ENCODE measurements at places on chromosomes 11 and 22.

DNA sequence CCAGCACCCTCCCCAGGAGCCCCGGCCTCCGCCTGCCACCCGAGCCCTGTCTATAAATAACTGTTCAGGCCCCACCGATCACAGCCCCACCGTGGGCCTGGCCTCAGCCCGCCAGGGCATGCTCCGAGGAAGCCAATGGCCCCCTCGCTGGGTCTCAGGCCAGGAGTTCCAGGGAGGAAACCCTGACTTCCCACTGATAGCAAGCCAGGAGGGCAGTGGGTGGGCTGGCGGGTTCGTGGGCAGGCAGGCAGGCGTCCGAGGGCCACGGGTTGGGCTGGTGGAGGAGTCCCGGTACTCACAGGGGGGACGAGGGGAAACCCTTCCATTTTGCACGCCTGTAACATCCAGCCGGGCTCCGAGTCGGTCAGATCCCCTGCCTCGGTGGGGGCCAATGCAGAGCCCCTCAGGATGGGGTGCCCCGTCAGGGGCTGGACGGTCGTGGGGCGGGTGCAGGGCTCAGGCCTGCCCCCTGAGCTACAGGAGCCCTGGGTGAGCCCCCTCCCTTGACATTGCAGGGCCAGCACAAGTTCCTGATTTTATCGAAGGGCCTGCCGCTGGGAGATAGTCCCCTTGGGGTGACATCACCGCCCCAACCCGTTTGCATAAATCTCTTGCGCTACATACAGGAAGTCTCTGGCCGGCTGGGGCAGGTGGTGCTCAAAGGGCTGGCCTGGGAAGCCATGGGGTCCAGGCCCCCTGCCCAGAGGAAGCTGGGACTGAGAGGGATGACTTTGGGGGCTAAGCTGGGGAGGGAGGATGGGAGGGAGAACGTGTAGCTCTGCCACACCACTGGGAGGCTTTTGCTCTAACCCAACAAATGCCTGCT lies at the start of gene SPI1:
Gene SPI1, minus strand, starts transcription at position 538 of the 826 bp plus-strand sequence. Its CDS starts 194 bp downstream, at position 344.
- DNase-seq, result no peak

- DNase-seq, result no peak
Observed at GRCh38 chr11:78080818-78081495, 1.3 kb upstream of the NDUFC2 start.

- DNase-seq, result no peak
Observed at GRCh38 chr11:125433454-125434121, 62.5 kb downstream of the FEZ1 start.

DNA sequence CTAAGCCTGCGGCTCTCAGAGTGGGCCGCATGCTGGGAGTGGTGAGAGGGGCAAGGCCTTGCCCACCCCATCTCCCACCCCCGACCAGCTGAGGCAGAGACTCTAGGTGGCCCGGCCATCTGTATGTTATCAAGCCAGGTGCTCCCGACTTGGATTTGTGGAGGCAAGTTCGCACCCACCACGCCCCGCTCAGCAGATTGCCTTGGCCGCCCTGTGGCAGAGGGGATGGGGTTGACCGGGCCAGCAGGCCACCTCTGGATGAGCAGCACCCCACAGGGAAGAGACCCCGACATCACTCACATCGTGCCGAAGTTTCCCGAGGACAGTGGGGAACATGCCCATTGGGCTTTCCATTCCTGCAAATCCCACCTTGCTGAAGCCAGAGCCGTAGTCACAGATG lies 40.8 kb downstream of the DHCR7 start:
- no peak for DNase-seq

DNA sequence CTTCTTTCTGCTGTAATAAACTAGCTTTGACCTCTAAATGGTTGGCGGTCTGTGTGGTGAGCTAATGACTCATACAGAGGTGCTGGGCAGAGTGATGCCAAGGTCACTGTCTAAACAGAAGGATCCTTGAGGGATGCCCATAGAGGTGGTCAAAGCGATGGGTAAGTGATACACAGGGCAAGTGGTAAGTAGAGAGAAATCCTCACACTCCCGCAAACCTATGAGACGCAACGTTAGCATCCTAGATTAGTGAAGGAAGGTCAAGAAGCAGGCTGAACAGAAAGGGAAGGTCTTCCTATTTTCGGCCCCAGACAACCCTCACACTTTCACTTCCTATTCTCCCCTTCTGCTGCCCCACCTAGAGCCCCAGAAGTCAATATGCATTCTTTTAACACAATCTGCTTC lies 65.6 kb upstream of the SESN3 start:
- DNase-seq, result no peak

DNA sequence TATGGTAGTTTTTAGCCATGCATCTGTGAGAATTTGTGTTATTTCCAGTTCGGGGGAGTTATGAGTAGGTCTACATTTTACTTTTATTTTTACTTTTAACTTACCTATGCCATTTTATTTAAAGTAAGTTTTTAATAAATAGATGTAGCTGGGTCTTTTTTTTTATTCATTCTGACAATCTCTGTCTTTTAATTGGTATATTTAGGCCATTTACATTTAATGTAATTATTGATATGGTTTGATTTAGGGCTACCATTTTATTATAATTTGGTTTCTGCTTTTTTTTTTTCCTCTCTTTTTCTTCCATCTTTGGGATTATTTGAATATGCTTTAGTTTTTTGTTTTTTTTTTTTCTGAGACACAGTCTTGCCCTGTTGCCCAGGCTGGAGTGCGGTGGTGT lies 1.9 kb downstream of the SWAP70 start:
- no peak for DNase-seq

- no peak for DNase-seq
Observed at GRCh38 chr11:66119348-66120133, 49.5 kb downstream of the PACS1 start.

DNA sequence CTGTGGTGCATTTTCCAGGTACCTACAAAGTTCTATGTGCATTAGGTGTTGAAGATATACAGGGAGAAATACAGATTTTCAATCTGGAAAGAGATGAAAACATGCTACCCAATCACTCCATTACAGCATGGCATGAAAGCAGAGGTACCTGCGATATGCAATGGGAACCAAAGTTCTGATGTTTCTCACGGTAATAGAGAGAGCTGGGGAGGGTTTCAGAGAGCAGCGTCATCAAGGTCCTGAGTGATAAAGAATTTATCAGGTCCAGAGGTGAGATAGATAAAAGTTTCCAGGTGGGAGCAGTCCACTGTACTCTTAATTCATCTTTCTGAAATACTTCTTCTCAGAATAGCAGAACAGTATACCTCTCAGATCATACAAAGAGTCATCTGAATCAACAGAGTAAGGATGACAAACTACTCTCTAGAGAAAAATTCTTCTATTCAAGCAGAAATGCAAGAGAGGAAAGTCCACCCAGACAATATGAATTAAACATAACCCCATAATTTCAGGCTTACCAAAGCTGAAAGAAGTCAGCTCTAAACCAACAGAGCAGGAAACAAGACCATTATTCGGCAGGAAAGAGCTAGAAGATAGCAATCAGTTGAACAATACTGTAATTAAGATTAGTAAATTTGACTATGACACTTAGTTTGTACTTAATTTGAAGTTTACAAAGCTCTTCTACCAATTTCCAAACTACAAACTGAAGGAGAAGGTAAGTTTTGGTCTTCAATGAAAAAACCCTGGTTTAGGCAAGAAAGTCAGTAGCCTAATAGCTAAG lies 12.8 kb downstream of the CTSC start:
- DNase-seq, result no peak

- no peak for DNase-seq
Observed at GRCh38 chr11:61083601-61084147, 18.6 kb upstream of the CD5 start.

GRCh38 chr11:14905104-14906033 lies 13.3 kb upstream of the CYP2R1 start:
- DNase-seq, result no peak

GRCh38 chr11:47411884-47412746 lies 3.7 kb downstream of the SLC39A13 start:
- no peak for DNase-seq

DNA sequence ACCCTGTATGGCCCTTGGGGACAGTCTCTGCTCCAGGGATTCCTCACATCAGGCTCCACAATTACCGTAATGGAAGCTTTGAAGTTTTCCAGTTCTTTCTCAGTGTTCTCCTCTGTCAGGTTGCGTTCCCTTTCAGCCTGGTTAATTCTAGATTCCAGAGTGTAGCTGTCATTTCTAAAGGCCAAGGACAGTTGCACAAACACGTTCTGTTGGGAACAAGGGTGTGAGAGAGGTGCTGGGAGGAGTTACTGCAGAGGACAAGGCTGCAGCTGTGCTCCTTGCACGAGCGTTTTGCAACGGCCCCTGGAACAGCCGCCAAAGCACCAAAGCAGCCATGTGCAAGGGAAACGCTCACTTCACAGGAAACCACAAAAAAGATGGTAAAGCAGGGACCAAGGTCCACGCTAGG lies 35.9 kb upstream of the LYVE1 start:
- no peak for DNase-seq

- DNase-seq, result no peak
Observed at GRCh38 chr11:65641297-65642013, 3.6 kb downstream of the SIPA1 start.

DNA sequence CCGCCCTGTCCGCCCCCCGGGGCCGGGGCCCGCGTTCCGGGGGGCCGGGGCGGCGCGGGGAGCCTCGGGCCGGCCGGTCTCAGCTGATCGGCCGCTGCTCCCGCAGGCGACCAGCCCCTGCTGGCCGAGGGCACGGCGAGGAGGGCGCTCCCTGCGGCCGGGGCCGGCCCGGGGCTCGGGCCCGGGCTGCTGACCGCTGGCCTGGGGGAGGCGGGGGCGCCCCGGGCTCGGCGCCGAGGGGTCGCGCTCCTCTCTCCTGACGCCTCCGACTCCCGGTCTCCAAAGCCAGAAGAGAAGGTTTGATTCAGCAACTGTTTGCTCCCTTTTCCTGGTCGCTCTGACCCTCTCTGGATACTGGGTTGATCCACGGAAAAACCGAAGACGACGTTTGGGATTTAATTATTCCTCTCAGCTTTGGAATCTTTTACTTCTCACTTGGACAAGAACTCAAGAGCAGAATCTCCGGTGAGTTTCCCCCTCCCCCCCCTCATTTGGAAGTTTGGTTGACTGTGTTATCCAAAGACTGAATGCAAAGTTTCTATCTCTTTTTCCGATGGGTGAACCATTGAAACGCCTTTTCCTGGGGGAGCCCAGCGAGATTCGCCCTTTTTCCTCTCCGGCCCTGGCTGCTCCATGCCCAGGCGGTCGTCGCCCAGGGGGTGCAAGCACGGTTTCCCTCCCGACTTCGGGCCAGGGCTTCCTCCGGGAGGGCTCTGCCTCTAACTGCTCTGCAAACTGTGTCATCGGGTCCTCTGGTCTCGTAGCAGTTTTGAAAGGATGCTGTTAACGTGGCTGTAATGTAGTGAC lies 725 bp downstream of the KDM2A start:
- DNase-seq, result no peak

DNA sequence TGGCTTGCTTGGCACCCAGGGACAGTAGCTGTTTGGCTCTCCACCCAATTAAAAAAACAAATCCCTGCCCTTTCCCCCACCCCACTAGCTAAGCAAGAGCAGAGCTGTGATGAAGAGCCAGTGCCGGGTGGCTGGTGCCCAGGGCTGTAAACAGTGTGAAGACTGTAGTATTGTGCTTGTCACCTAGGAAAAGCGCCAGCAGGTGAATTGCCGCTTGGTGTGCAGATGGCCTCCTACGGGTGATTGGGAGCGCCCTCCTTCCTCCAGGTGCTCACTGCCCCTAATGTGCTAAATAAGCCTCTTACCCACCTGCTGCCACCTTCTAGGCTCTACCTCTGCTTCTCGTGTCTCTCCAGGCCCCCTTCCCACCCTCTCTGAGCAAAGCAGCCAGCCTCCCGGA lies 18.4 kb upstream of the RAPSN start:
- no peak for DNase-seq

- DNase-seq, result no peak
Observed at GRCh38 chr11:62805961-62806441, 761 bp upstream of the NXF1 start.

DNA sequence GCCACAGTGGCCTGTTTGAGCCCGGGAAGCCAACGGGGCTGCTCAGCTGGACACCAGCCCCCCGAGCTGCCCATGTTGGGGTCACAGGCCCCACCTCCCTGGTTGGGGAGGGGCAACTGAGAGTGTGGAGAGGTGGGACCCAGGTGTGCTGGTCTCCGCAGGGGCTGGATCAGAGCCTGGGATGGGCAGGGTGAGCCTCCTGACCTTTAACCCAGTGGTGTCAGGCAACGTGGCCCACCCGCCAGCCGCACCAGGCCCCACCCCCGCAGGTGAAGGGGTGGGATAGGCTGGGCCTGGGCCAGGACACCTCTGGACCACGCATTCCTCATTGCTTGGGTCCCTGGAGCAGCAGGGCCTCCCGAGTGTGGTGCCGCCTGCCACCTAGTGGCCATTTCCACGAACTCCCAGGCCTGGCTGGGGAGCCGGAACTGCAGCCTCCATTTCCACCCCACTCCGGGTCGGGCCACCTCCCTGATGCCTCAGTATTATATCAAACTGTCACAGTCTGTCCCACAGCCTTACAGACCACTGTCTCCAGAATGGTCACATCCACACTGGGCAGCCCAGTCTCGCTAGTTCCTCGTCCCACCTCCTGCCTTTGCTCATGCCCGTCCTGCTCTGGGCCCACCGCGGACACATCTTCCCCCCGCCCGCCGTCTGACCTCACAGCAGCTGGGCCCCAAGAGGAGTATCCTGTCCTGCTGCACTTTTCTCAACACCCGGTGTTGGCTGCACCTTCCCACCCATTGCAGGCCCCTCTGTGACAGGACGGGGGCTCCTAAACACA lies 13.3 kb upstream of the PPP6R3 start:
- DNase-seq, result peak; percentile 60

GRCh38 chr11:116513894-116514293 lies 258.9 kb downstream of the BUD13 start:
- no peak for DNase-seq

- no peak for DNase-seq
Observed at GRCh38 chr11:128207861-128208321, 379.5 kb downstream of the ETS1 start.

DNA sequence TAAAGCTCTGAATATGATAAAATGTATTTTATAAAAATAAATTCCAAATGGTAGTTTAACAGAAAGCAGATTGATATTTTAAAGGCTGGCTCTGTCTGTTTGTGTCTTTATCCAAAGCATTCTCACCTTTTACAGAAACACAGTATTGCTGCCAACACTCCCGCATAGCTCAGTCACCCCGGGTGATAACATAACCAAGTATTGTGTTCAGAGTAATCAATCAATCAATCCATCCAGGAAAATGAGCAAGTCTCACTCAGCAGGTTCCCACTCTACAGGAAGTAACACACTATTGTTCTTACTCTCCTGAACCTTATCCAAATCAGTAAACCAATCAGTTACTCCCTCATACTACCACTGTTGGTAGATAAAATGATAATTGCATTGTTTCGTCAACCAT lies 203.4 kb downstream of the LRRC4C start:
- DNase-seq, result no peak

- DNase-seq, result no peak
Observed at GRCh38 chr11:66863428-66864125, 6.7 kb downstream of the LRFN4 start.

GRCh38 chr11:3992964-3993363 lies 101.6 kb upstream of the RRM1 start:
- DNase-seq, result no peak

DNA sequence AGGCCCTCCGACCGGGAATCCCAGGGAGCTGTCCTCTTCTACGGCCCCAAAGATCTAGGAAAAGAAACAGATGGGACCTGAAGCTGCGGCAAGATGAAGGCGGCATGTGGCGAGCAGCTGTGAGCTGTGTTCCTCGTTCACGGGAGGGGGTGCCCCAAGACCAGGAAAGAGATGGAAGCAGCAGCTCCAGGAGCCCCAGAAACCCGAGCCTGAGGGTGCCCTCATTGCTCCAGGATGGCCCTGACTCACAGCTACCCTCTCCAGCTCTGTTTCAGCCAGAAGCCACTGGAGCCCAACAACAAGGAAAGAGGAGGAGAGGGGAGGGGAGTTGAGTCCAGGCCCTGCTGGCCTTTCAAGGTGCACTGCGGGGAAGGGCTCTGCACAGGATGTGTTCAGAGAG lies 23.7 kb upstream of the NAP1L4 start:
- DNase-seq, result no peak
